ENCODE measurements at places on chromosomes 11 and 22. TPM values are rescaled to one million over a fixed set of nuclear protein-coding genes. Genes with fewer than 3 reads are reported as not detected.

OOSP4A gene
- not detected for total RNA-seq

WBP2NL gene
- not detected for total RNA-seq

PHF21B gene
- total RNA-seq: not detected

C11orf24 gene
- 76.0 TPM for total RNA-seq

KDM4F gene
- total RNA-seq: not detected

EXPH5 gene
- total RNA-seq: 0.59 TPM

GPR83 gene
- not detected for total RNA-seq

OR56A1 gene
- not detected for total RNA-seq

BATF2 gene
- total RNA-seq: 1.3 TPM

CCDC87 gene
- 0.15 TPM for total RNA-seq

SORL1 gene
- total RNA-seq: 0.74 TPM

SYCE3 gene
- not detected for total RNA-seq

C11orf86 gene
- total RNA-seq: not detected

CCDC86 gene
- 37.3 TPM for total RNA-seq

SPINDOC gene
- total RNA-seq: 21.7 TPM

MYRF gene
- 3.5 TPM for total RNA-seq

CRYAB gene
- 20.0 TPM for total RNA-seq

MAJIN gene
- total RNA-seq: not detected

OR5A1 gene
- not detected for total RNA-seq

TRIM29 gene
- total RNA-seq: not detected

UBQLNL gene
- total RNA-seq: 0.17 TPM

NEFH gene
- 2.1 TPM for total RNA-seq

DGAT2 gene
- total RNA-seq: 1.0 TPM

NELL1 gene
- total RNA-seq: not detected

TRIM49 gene
- total RNA-seq: not detected

TRIM51 gene
- total RNA-seq: not detected

GGT5 gene
- 10.3 TPM for total RNA-seq

BTBD18 gene
- total RNA-seq: not detected

OR2AG2 gene
- total RNA-seq: under 0.01 TPM

FAM168A gene
- 16.8 TPM for total RNA-seq

TXNRD2 gene
- 27.6 TPM for total RNA-seq

DUSP8 gene
- 0.74 TPM for total RNA-seq

CCDC73 gene
- not detected for total RNA-seq

SERPING1 gene
- total RNA-seq: 56.3 TPM

All from bronchus fibroblast of lung (primary cell).